Kidney epithelial cell (primary cell): ENCODE measurements at places on chromosomes 4 and X. TPM values are rescaled to one million over a fixed set of nuclear protein-coding genes. Genes with fewer than 3 reads are reported as not detected.

Gene SMR3A
- total RNA-seq: not detected in 2 replicates

Gene TMEM144
- total RNA-seq: 8.4 and 12.2 TPM in 2 replicates

Gene CYLC1
- not detected in 2 replicates for total RNA-seq

Gene MTNR1A
- 0.21 TPM in 1 of 2 replicates, not detected in the other for total RNA-seq

Gene TIGD4
- total RNA-seq: 0.14 and 0.29 TPM in 2 replicates

Gene NUDT11
- 8.5 and 8.9 TPM in 2 replicates for total RNA-seq

Gene STARD8
- 1.8 and 2.7 TPM in 2 replicates for total RNA-seq

Gene MSX1
- total RNA-seq: 1.0 and 1.6 TPM in 2 replicates

Gene FREM3
- 0.07 TPM in 1 of 2 replicates, not detected in the other for total RNA-seq

Gene CBLL2
- total RNA-seq: not detected in 2 replicates

Gene DACH2
- total RNA-seq: 0.13 and 0.27 TPM in 2 replicates

Gene BEX5
- 4.2 and 7.2 TPM in 2 replicates for total RNA-seq

Gene TMEM150C
- 4.9 and 5.3 TPM in 2 replicates for total RNA-seq

Gene FAM9C
- not detected in 2 replicates for total RNA-seq

Gene FAM53A
- 1.1 and 5.2 TPM in 2 replicates for total RNA-seq

Gene EREG
- 4.3 and 7.5 TPM in 2 replicates for total RNA-seq

Gene TMEM271
- total RNA-seq: not detected in 2 replicates

Gene LNX1
- 2.5 and 6.9 TPM in 2 replicates for total RNA-seq
